Camera-type eye (tissue), 1 donor: ENCODE measurements at places on chromosomes 7 and 10. TPM values are rescaled to one million over a fixed set of nuclear protein-coding genes. Genes with fewer than 3 reads are reported as not detected.

CALHM2 gene
- 12.4 TPM for total RNA-seq

RP9 gene
- 14.3 TPM for total RNA-seq

KEL gene
- total RNA-seq, result 5.1 TPM

TMEM213 gene
- total RNA-seq, result not detected

FAM171A1 gene
- 35.1 TPM for total RNA-seq

COPS6 gene
- total RNA-seq, result 53.1 TPM

LSM8 gene
- 59.3 TPM for total RNA-seq

FAM131B gene
- total RNA-seq, result 13.0 TPM

IL2RA gene
- total RNA-seq, result 0.44 TPM

GTPBP4 gene
- total RNA-seq, result 26.1 TPM

SPDYE1 gene
- total RNA-seq, result not detected

CHAT gene
- 1.8 TPM for total RNA-seq

NOLC1 gene
- total RNA-seq, result 42.1 TPM

BPGM gene
- 123 TPM for total RNA-seq
